ENCODE measurements at places on chromosomes 6 and 20. TPM values are rescaled to one million over a fixed set of nuclear protein-coding genes. Genes with fewer than 3 reads are reported as not detected.

NAPB gene
- 57.6 TPM for total RNA-seq

ULBP1 gene
- total RNA-seq, result 9.1 TPM

JPH2 gene
- 0.34 TPM for total RNA-seq

SPAG4 gene
- 6.9 TPM for total RNA-seq

LRRC73 gene
- total RNA-seq, result 2.0 TPM

LY86 gene
- total RNA-seq, result not detected

LAMA2 gene
- total RNA-seq, result 17.6 TPM

- ATAC-seq, result no peak
Observed at GRCh38 chr6:42365021-42365420, 86.7 kb downstream of the TRERF1 start.

- no peak for ATAC-seq
Observed at GRCh38 chr6:92329208-92329847, 1090.0 kb downstream of the EPHA7 start.

GRCh38 chr6:127691146-127691545 lies 114.2 kb downstream of the C6orf58 start:
- ATAC-seq, result no peak

DNA sequence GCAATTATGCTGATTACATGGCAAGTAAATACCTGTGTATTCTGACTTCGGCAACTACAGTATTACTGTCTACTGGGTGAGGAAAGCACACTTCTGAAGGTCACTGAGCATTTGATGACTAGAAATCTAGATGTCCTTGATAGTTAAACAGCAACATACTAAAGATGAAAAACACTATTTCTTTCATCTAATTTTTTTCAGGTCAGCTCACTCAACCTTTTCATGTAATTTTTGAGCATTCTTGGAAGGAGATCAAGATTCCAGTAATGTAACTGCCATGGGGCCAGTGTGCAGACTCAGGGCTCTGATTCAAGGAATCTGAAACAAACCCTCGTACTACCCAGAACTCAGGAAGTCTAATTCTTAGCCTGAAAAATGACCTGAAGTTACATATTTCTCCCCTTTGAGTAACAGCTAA lies 222.6 kb upstream of the TAB2 start:
- ATAC-seq, result no peak

Measured in motor neuron (in vitro differentiated cells).